Renal cortical epithelial cell (primary cell): ENCODE measurements at places on chromosomes 12 and 14.

DNA sequence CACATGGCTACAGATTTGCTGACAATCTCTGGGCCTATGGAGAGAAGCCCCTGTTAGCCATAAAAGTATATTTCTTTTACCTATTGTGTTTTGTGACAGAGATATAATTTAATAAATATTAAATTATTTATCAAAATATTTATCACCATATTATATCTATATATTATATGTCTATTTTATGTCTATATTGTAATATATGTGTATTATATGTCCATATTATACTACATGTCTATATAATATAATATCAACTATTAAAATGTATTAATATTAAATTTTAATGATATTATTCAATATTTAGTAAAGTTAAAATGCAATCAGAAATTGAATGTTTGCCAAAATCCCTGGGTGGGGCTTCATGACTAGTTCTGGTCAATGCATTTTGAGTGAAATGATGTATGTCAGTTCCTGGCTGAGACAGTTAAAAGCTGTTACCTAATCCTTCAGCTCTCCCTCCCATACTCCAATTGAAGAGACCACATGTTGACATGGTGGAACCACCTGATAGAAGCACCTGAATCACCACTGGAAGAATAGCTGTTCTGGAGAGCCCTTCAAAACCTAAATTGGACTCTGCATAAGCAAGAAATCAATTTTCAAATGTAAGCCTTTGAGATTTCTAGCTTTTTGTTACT lies 357.3 kb upstream of the DDHD1 start:
- DNase-seq = no peak

DNA sequence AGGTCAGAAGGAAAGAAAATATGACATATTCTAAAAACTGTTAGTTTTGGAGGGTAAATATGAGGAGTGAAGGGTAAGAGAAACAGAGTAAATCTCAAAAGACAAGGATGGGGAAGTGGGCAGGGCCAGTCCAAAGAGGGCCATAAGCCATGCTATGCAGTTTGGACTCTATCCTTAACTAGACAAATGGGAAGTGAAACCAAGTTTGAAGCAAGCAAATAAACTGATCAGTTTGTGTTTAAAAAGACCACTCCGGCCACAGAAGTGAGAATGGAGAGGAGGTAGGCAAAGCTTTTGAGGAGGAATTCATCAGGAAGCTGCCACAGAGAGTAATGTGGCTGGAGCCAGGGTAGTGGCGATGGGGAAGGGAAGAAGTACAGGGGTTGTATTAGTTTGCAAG lies 37.5 kb upstream of the DAAM1 start:
- DNase-seq = no peak

GRCh38 chr12:123483602-123484248 lies 25.8 kb downstream of the SNRNP35 start:
- peak; percentile 28 for DNase-seq

DNA sequence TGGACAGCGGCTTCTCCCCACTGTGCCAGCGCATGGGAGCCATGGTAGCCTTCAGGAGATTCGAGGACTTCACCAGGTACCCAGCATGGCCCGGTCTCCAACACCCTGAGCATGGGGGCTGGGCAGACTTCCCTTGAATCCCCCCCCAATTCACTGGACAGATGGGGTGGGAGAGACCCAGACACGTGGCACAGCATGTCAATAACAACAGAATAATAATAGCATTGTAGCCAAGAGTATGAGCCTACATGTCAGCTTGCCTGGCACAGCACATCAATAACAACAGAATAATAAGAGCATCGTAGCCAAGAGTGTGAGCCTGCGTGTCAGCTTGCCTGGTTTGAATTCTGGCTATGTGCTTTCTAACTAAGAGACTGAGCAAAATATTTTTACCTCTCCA lies 76.4 kb downstream of the FOXN4 start:
- no peak for DNase-seq

DNA sequence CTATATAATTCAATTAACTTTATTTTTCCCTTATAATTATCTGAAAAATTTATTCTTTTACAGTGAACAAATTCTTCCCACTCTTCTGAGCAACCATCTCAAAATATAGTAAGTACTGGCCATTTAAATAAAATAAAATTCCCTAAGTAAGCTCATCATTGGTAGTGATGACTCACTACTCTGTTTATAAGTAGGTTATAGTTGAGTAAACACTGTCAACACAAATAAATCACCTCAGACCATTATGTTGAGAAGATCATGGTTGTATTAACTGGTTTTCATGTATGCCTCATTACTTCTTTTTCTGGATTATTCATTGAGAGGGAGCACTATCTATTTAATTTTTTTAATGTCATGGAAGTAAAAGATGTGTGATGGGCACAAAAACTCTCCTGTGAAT lies 220.5 kb downstream of the SEC23A start:
- peak; percentile 62 for DNase-seq

DNA sequence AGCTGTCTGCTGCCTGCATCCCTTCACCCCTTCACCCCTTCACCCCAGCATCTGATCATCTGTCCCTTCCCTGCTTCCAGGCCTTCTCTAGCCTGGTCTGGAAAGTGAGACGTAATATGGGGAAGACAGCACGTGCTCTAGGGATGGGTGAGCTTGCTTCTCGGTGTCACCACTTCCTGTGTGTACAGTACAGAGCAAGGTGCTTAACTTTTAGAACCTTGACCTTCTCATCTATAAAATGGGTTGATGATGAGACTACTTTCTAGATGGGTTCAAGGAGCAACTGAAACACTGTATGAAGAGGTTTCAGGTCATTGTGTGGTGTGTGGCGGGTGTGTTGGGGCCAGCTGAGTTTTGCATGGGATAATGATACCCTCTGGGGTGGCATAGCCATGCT lies 140.5 kb downstream of the TSPAN9 start:
- no peak for DNase-seq

DNA sequence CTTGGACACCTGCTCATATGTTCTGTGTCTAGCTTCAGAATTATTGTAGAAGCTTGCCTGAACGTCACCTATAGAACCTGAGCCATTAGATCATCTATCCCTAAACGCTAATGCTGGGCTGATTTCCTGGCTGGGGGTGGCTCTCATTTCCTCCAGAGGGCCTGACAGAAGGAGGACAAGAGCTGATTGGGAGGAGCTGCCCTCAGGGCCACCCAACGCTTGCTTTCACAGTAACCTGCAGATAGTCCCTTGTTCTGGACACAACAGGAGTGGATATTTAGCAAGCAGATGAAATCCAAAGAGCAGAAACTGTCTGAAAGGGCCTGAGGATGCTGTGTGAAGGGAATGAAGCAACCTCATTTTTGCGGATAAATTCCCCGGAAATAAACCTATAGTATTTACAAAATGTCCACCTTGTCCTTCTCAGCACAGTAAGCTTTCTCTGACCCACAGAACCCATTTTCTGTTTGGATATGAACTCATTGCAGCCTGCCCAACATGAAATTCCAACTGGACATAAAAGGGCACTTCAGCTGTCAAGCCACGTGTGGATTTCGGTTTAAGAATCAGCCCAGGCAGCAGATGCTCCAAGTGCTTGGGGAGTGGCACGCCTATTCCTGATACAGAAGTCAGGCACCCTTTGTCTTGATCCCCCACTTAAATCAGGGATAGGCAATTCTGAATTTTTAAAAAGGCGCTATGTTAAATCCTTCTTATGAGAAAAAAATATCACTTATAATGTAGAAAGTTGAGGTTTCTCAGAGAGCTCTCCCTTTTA lies 32.8 kb upstream of the TUBA1C start:
- DNase-seq = no peak

GRCh38 chr14:75373616-75374015 lies 54.2 kb upstream of the JDP2 start:
- no peak for DNase-seq

DNA sequence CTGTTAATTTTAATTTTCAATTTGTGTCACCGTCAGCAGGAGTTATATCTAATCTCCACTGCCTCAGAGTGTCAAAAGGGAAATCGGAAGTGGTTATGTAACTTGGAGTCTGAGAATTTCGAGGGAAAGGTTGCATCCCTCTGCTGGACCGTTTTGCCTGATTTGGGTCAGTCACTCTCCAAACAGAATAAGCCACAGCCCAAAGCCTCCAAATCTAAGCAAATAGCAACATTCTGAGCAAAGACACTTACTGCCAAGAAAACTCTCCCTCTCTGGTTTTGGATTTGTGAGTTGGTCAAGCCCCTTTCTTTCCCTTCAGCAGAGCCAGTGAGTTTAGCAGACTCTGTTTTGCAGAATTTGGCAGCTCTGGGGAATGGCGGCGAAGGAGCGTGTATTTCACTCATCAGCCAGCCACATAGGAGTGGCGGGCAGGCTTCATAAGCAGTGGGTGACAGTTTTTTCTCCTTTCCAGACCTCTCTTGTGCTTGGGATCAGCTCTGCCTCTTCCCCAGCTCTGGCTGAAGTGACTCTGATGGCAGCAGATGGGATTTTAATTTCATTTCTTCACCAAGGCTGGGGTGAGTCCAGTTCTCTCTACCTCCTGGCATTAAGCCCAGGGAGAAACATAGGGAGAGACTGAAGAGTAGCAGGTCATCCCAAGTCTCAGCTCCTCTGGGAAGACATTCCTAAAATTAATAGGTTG lies 218.7 kb upstream of the NOS1 start:
- DNase-seq = no peak

DNA sequence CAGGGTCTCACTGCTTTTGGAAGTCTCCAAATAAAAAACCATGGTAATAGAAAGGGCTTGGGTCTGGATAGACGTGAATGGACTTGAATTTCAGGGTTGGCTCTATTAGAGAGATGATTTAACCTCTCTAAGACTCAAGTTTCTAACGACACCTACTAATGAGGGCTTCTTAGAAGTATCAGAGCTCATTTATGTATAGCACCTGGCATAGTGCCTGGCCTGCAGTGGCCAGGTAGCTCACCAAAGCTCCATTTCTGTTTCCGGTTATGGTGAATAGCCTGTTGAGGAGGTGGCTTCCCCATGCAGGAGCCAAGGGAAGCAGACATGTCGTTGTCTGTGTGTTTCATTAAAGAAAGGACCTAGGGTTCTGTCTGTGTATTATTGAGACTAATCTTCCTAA lies 108.6 kb downstream of the ETV6 start:
- DNase-seq = no peak

DNA sequence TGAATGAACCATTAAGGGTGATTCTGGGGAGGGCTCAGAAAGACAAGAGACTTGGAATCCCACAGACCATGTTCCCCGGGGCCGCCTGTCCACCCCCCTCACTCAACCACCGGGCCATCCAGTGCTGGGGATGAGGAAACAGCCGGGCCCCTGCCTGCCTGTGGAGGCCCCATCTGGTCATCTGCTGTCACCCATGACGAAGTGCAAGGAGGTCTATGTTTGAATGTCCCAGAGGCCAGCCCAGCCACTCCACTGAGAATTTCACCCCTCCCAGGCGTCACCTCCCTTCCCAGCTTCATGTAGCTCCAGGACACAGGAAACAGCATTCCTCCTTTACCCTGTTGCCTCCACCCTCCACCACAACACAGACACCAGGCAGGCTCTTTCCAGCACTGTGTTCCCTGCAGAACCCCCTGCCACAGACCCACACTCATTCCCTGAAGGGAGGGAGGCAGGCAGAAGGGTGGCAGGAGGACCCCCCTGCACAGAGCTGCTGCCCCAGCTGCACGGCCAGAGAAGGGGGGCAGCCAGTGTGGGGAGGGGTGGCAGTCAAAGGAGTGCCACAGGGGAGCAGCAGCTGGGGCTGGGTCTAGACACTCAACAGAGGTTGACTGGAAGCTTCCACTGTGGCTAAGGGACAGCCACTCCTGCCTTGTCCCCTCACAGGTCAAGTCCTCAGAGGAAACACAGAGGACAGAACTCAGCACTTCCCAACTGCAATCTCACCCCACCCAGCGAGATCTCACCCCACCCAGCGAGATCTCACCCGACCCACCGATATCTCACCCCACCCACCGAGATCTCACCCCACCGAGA lies 50.3 kb upstream of the PPP2R5C start:
- DNase-seq = no peak

GRCh38 chr14:101243587-101244338 lies 317.5 kb upstream of the DIO3 start:
- DNase-seq = no peak

- DNase-seq = peak; percentile 20
Observed at GRCh38 chr12:27981874-27982273, 9.3 kb upstream of the PTHLH start.

- peak; percentile 52 for DNase-seq
Observed at GRCh38 chr14:39768589-39768988, 336.4 kb upstream of the FBXO33 start.

- peak; percentile 44 for DNase-seq
Observed at GRCh38 chr12:58504143-58504938, 416.0 kb downstream of the LRIG3 start.

- no peak for DNase-seq
Observed at GRCh38 chr14:90632451-90632850, 183.8 kb downstream of the TTC7B start.

DNA sequence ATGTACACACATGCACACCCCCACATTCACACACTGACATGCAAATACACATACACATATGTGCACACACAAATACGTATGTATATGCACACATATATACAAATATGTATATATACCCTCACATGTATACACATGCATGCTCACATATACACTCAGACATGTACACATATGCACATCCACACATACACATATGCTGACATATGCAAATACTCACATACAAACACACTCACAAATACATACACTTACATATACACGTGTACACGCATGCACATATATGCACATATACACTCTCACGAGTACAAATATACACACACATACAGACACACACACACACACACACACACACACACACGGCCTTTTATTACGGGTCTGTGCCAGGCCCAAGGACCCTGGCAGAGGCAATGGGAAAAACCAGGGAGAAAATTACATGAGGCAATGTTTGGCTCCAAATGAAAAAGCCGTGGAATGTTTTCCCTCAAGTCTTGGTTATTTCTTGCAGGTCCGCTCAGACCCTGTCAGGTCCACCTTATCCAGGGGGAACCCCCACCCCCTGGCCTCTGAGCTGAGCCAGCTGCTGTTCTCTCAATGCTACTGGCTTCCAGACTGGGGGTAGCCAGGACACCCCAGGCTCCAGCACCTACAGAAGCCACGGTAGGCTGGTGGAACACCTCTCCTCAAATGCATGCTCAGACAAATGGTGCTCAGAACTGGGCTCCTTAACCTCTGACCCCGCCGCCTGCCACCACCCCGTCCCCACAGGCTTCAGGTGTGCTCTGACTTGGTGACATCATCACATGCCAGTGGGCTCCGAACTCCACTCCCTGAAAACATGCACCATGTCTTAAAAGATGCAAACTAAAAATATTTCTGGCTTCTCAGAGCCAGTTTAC lies 54.7 kb downstream of the BCL11B start:
- DNase-seq = no peak

DNA sequence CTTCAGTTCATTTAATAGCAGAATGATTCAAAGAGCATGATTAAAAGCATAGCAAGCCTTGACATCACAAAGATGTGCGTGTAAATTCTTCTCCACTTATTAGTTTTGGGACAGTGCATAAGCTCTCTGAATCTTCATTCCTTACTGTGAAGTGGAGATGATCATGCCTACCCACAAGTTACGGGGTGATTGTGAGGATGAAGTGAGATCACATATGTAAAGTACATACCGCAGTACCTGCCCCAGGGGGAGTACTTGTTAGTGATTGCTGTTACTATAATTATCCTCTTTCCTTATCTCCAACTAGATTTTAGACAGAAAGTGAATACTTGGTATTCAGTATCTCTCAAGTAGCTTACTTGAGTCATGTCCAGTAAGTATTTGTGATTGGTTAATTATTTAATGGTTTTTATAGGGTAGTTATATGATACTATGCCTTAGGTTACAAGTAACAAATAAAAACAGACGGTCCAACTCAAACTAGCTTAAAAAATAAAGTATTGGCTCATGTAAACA lies 6.0 kb downstream of the RAD9B start:
- DNase-seq = peak; percentile 14

- DNase-seq = no peak
Observed at GRCh38 chr14:77469067-77469505, 11.2 kb downstream of the AHSA1 start.
